ENCODE measurements at places on chromosomes 3 and 15.

DNA sequence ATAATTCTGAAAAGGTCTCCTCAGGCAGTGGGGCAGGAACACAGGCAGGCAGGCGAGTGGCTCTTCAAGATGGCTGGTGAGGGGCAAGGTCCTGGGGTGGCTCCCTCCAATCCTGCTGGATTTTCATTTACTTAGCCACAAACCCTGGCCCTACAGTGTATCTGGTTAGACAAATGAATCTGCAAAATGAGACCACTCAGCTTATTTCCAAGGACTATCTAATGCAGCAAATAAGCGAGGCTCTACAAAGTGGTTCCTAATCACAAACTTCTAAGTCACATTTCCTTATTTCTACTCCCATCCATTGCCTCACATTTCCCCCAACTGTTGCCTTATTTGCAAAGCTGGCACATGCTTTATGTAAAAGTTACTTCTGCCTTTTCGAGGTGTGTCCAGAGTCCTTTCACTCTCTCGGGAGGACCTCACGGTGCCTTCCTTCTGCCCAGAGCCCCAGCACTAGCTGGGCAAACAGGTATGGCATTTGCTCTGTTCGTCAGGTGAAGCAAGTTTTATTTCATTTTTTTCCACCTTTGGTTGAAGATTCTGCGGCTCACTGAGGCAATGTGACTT is 40.5 kb downstream of the CCDC12 start:
- DNase-seq: no peak

- no peak for DNase-seq
Observed at GRCh38 chr15:50432230-50432629, 8.0 kb downstream of the USP8 start.

DNA sequence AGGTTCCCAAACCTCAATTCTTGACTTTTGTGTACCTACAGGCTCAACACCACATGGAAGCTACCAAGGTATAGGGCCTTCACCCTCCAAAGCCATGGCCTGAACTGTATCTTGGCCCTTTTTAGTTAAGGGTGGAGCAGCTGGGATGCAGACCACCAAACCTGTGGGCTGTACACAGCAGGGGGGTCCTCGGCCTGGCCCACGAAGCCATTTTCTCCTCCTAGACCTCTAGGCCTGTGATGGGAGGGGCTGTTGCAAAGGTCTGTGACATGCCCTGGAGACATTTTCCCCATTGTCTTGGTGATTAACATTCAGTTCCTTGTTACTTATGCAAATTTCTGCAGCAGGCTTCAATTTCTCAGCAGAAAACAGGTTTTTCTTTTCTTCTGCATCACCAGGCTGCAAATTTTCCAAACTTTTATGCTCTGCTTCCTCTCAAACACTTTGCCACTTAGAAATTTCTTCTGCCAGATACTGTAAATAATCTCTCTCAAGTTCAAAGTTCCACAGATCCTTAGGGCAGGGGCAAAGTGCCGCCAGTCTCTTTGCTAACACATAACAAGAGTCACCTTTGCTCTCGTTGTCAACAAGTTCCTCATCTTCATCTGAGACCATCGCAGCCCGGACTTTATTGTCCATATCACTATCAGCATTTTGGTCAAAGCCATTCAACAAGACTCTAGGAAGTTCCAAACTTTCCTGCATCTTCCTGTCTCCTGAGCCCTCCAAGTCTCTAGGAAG is 90.9 kb upstream of the PLXND1 start:
- DNase-seq: no peak

GRCh38 chr3:150972366-150973071 is at the start of gene CLRN1:
Gene CLRN1, minus strand, starts transcription at chr3:150972727. Its CDS starts 19 bp downstream, at chr3:150972708.
- peak; percentile 16 for DNase-seq

DNA sequence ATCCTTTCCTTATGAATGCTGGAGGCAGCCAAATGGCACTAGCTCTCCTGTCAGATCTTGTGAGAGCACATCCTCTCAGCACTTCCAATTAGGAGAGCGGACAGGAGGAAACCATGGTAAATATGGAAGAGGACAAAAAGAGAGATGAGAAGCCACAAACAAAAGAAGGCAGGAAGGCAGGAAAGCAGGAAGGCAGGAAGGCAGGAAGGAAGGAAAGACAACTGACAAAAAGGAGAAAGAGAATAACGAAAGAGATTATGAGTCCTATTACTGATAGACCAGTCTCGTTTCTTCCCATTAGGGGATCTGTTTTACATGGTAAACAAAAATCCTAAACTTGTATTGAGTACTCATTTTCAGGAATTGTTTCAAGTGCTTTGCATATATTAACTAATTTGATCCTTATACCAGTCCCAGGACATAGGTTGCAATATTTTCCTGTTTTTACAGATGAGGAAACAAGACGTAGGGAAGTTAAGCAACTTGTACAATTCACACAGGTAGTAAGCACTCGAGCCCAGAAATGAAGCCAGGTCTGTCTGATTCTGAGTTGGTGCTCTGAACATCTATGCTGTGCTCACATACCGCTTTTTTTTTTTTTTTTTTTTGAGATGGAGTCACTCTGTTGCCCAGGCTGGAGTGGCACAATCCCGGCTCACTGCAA is 4.2 kb downstream of the BCL2A1 start:
- no peak for DNase-seq

GRCh38 chr15:51405693-51406523 is 64.5 kb downstream of the GLDN start:
- no peak for DNase-seq

- DNase-seq: no peak
Observed at GRCh38 chr15:32657198-32657883, 15.8 kb downstream of the SCG5 start.

GRCh38 chr15:52326756-52327155 is 31.2 kb upstream of the MYO5C start:
- DNase-seq: no peak

GRCh38 chr15:75425966-75426500 is 25.5 kb downstream of the SIN3A start:
- DNase-seq: no peak

- DNase-seq: no peak
Observed at GRCh38 chr15:61441891-61442290, 212.8 kb upstream of the RORA start.

- no peak for DNase-seq
Observed at GRCh38 chr3:148883163-148883562, 18.1 kb downstream of the CPA3 start.

DNA sequence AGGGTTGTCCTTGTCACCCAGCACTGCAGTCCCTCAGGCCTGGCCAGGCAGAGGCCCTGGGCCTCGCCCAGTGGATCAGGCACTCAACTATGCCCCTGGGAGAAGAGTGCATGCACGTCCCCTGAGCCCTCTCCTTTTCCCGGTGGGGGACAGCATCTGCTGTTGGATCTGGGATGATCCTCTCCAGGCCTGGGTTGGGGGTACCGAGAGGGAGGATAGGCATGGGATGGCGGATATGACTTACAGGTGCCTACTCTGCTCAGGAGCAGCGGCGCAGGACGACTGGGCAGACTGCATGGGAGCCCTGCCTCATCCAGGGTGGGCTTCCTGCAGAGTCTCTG is 9.0 kb upstream of the APBA2 start:
- no peak for DNase-seq

DNA sequence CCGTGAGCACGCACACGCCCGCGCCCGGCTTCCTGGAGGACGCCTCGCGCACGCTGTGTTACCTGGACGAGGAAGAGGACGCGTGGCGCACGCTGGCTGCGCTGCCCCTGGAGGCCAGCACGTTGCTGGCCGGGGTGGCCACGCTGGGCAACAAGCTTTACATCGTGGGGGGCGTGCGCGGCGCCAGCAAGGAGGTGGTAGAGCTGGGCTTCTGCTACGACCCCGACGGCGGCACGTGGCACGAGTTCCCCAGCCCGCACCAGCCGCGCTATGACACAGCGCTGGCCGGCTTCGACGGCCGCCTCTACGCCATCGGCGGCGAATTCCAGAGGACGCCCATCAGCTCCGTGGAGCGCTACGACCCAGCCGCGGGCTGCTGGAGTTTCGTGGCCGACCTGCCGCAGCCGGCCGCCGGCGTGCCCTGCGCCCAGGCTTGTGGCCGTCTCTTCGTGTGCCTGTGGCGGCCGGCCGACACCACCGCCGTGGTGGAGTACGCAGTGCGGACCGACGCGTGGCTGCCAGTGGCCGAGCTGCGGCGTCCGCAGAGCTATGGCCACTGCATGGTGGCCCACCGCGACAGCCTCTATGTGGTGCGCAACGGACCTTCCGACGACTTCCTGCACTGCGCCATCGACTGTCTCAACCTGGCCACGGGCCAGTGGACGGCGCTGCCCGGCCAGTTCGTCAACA is 890 bp downstream of the KBTBD13 start:
- no peak for DNase-seq

DNA sequence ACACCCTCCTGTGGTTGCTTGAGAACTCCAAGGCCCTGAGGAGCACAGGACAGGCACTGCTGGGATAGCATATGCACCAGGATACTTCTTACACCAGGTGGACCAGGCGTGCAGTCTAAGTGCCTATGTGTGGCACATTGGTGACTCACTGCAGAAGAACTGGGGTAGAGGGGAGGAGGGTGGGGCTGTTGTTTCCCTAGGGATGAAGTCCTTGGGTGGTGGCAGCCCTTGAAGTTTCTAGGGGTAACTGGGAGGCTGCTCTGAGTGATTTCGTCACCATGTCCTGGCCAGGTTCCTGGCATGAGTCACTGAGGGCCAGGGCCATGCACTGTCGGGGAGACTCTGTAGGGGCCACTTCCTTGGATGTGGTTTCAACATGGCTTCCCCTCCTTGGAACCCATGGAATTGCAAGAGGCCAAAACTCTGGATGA is 15.9 kb downstream of the MYZAP start:
- no peak for DNase-seq

DNA sequence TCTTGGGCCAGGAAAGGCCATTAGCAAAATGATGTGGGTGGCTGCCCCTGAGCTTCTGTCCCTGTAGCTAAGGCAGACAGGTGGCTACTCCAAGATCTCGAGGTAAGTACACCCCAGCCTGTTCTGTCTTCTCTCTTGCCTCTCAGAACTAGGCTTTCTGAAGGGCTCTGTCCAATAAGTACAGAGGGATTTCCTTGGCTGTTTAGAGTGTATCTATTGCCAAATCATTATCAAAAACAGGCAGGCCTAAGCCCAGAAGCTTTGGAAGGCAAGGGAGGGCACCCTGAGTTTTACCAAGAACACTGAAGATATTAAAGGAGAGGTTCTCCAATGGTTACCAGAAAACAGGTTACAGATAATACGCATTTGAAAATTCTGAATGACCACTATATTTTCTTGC is 156.6 kb downstream of the MYRIP start:
- DNase-seq: no peak

- DNase-seq: no peak
Observed at GRCh38 chr3:38114875-38115644, 21.9 kb downstream of the ACAA1 start.

- no peak for DNase-seq
Observed at GRCh38 chr3:34777386-34777785, 861.9 kb upstream of the ARPP21 start.

- DNase-seq: no peak
Observed at GRCh38 chr3:115325539-115325938, 178.5 kb upstream of the ZBTB20 start.

DNA sequence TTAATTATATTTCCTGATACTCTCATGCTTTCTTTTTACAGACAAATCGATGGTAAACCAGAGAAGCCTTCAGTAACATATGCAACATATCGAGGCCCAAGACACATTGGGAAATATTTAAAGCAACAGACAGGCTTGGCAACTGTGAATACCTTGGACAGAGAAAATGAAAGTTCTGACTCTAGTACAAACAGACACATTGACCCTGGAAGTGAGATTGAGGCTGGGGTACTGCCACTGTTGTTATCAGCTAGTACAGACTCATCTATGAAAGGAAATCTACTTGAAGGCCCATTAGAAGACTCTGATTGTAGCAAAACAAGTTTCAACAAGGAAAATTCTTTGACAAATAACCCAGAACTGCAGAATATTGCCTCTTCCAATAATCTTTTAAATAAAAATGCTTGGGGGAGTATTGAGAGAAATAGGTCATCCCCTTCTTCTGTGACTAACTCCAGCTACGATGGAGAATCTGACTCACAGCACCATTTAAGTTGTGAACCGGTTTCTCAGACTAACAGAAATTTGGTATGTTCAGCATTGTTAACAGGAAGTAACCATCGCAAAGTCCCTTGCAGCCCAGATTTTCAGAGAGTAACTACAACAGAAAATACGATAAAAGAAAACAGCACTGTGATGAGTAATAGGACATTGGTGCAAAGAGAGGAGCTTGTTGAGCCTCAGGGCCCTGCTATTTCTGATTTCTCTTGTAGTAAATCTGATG is 50.2 kb downstream of the CRYBG3 start:
- no peak for DNase-seq

DNA sequence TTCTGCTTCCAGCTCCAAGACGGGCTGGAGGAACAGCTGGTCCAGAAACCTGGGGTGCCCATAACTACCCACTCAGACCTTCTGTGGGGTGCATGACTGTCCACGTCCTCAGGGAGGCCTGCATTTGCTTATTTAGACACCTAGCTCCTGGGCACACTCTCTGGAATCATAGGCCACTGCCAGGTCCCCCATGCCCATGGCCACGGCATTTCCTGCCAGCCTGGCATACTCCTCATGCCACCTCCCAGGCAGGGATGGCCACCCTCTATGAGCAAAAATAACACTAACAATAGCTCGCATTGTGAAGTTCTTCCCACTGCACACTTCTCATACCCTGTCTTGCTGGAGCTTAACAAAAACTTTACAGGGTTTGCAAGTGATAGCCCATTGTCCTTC is 166.9 kb upstream of the TPM1 start:
- DNase-seq: no peak

GRCh38 chr3:135090020-135090717 is 295.1 kb downstream of the EPHB1 start:
- DNase-seq: no peak

GRCh38 chr15:29050870-29051269 is 165.1 kb downstream of the APBA2 start:
- DNase-seq: no peak

- DNase-seq: peak; percentile 47
Observed at GRCh38 chr3:185308126-185308754, 54.4 kb upstream of the EHHADH start.

- no peak for DNase-seq
Observed at GRCh38 chr15:93500155-93500554, 411.1 kb upstream of the RGMA start.

- DNase-seq: no peak
Observed at GRCh38 chr3:140529096-140529495, 148.8 kb upstream of the TRIM42 start.

- DNase-seq: no peak
Observed at GRCh38 chr3:87977765-87978164, 81.0 kb downstream of the CGGBP1 start.

DNA sequence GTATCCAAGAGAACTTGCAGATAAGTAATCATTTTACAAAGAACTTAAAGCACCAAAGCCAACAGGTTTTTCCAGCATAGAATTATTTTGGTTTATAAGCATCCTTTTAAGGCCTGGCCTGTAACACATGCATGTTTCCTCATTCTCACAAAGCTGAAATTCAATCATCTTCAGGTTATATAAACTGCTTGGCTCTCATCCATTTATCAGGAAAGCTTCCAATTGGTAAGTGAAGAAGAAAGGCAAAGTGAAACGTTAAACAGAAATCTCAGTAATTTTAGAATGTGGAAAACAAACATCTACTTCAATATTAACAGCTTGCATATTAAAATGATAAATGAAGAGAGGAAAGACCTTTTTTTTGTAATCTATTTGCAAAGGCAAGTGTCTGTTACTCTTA is 1.6 kb downstream of the SERP1 start:
- no peak for DNase-seq

GRCh38 chr3:173886-174285 is 22.7 kb upstream of the CHL1 start:
- DNase-seq: no peak

Data from glutamatergic neuron (in vitro differentiated cells).